Effector memory CD4-positive, alpha-beta T cell (primary cell): ENCODE measurements at places on chromosomes 7 and 10.

- no peak for DNase-seq
Observed at GRCh38 chr10:53357587-53357986, 585.0 kb upstream of the MBL2 start.

DNA sequence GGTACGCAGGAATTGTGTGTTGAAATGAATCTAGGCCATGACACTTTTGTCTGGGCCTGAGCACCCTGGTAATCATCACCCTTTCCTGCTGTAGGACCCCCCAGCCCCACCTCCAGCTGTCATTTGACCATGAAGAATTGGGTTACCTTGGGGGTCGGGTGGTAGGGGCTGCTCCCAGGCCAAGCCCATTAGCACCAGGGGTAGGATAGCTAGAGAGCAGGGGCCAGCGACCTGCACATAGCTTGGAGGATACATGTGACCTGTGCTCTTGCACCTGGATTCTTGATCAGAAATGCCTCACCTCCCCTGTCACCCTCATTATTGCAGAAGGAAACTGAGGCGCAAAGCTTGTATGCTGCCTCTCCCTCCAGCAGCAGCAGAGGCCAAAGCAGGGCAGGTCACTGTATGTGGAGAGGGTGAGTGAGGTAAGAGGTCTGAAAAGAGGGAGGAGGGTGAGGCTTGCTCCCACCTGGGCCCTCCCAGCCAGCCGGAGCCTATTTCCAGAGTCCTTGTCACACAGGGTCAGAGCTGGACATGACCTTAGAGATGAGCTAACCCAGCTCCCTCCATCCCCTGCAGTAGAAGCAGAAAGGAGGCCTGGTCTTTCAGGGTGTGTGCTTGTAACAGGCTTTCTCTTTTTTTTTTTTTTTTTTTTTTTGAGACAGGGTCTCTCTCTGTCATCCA lies 35.3 kb upstream of the ANKRD2 start:
- no peak for DNase-seq

DNA sequence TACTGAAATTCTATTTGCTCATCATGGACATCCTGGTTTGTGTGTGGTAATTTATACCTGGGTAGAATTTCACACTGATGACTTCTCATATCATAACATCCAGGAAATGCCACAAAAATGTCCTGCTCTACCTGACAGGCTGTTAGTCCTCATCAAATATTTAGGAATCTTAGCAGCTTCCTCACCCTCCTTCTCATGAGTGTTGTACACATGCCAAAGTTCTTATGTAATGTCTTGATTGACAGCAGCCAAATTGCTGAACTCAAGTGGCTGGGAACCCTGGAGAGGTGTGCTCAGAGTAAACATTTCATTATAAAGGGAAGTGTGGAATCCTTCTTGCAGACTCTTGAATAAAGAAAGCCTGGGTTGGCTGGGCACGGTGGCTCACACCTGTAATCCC lies 8.9 kb downstream of the EEPD1 start:
- DNase-seq: no peak

- DNase-seq: no peak
Observed at GRCh38 chr7:132218876-132219275, 357.4 kb downstream of the PLXNA4 start.

- DNase-seq: no peak
Observed at GRCh38 chr7:66741710-66742049, 1.1 kb downstream of the RABGEF1 start.

GRCh38 chr10:13788711-13789447 lies 202.1 kb downstream of the PRPF18 start:
- DNase-seq: no peak

- DNase-seq: no peak
Observed at GRCh38 chr7:84847038-84847437, 339.8 kb downstream of the SEMA3D start.
